HepG2 (cell line): ENCODE measurements at places on chromosomes 12 and 14.
A peak's percentile ranks its signal among the peaks of the same experiment; 100 is the strongest.

GRCh38 chr12:50992819-50993218 is 33.4 kb downstream of the SLC11A2 start:
- DNase-seq, result no peak

DNA sequence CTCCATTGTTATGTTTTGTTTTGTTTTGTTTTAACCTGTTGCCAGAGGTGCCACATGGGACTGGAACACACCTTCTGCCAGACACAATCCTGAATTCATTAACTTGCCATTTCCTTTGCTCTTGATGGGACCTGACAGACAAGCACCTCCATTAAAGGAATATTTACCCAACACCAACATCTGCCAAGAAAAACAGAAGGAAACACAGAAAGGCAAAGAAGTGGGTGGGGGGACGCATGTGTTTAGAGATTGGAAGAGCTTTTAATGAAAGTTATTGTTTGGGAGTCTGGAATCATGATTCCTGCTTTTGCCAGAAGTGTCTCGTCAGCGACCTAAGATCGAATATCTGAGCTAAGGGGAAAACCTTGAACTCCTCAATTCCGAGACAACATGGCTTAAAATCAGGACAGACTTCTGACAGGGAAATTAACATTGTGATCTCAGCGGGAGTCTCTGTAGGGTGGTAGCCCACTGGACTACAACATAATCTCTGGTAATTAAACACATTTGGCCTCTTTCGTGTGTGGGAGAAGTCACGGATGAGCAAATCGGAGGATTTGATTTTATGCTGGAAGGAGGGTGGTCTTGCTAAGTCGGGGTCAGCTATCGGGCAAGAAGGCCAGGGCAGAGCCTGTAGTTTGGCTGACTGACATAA is 210.4 kb upstream of the FAR2 start:
- DNase-seq, result no peak

DNA sequence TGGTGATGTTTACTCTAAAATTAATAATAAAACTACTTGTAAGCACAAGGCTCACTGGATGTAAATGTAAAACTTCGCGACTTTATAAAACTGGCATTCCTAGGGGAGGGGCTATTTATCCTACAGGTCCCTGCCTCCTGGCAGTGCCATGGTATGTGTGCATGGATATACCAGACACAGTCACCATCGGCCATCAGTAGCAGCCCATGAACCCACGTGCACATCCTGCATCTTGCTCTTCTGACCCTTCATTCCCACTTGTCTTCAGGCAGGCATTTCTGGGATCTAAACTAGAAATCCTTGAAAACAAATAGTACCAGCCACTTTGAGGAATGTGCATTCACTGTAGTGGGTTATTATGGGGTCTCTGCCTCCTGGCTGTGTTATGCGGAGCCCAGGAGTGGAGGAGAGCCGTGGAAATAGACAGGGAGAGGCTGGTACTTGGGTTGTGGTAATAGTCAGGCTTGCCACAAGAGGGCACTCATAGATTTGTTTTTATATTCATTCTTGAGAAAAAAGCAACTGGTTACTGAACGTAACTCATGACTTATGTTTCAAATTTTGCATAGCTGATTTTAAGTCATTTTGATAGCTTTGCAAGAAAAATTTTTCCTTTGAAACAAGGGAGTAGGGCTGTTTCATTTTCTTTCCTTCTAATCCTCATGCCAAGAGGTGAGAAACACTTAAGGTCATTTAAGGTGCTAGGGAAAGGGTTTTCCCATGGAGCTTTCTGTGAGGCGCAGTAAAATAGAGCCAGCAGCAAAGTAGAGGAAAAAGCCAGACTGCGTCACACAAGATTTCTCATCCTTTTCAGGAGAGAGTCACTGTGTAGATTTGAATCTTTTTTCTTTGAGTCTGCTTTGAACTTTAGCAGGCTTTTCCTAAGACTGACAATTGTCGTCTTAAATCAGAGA is 17.4 kb upstream of the GALNT16 start:
- peak; percentile 60 for DNase-seq

- DNase-seq, result no peak
Observed at GRCh38 chr14:93082576-93083001, 33.1 kb downstream of the ITPK1 start.

DNA sequence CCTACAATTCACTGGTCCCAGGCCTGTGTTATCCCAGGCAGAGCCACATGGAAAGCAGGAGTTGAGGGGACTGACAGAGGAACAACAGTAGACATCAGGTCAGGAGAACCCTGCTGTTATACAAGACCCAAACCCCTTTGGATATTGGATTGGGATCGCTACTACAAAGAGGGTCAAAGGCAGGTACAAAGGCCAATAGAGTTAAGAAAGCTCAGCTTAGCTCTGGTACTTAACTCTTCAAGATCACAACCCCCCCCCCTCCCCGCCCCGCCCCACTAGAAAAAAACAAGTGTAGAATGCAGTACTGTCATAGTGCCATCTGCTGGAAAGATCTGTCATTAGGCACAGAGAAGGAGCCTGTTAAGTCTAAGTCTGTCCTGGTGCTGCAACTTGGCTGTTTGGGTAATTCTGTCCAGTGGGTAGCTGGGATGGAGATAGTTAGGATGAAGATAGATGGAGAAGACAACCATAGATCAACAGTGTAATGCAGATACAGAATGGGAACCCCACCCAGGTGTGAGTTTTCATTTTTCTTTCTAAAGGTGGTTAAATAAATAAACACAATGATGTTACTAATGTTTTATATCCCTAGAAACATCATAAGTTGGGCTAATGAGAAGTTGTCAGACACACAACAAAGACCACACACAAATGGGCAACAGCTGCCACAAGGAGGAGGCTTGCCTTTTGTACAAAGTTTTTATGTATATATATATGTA is 17.2 kb downstream of the REM2 start:
- peak; percentile 83 for DNase-seq

DNA sequence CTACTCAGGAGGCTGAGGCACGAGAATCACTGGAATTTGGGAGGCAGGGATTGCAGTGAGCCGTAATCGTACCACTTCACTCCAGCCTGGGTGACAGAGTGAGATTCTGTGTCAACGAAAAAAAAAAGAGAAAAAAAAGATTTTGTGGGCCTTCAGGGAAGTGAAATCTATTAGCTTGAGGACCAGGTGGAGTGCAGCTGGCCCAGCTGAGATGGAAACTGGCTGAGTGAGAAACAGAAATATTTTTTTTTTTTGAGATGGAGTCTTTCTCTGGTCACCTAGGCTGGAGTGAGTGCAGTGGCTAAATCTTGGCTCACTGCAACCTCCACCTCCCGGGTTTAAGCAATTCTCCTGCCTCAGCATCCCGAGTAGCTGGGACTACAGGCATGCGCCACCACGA is 2.3 kb upstream of the CLEC4C start:
- DNase-seq, result no peak

DNA sequence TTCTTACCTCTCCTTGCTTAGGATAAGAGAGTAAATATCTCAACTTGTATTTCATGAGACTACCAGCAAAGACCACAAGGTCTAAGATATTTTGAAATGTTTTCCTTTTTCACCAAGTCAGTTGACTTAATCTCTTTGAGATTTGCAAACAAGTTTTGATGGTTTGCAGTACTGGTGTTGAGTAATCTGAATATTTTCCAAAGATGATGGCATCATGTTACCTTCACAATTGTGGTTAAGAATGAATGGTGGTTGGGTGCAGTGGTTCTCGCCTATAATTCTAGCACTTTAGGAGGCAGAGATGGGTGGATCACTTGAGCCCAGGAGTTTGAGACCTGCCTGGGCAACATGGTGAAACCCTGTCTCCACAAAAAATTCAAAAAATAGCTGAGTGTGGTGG is 225.7 kb downstream of the TMTC2 start:
- DNase-seq, result no peak

GRCh38 chr12:114401328-114402083 is 4.4 kb downstream of the TBX5 start:
- DNase-seq, result no peak

DNA sequence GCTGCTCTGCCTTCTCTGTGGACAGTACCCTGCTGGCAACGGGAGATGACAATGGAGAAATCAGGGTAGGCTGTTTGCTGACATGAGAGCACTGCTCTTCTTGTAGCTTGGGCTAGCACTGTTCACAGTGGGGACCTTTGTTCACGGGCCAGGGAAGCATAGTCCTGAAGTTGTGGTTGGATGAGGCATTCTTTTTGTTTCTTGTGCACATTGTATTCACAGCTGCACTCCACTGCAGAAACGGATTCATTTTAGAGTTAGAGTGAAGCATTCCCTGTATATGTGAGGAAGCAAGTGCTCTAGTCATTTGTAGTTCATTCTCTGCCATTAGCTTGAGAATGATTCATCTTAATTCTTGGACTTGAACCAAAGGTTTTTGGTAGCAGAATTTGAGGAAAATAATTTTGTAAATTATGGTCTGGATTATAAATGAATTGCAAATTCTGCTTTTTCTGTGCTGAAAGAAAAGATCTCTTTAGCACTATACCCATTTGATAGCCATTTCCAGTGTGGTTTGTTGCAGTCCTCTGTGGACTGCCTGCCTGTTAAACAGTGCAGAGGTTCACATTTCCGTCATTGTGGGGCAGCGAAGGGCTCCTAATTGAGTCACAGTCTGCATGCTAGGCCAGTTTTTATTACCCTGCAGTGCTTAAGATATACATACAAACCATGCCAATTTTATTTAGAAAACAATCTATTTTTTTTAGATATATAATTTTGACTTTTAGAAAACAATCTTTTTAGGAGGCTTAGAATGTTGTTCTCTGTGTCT is 80.6 kb downstream of the APAF1 start:
- peak; percentile 28 for DNase-seq

- DNase-seq, result no peak
Observed at GRCh38 chr14:26589925-26590324, 7.9 kb downstream of the NOVA1 start.

DNA sequence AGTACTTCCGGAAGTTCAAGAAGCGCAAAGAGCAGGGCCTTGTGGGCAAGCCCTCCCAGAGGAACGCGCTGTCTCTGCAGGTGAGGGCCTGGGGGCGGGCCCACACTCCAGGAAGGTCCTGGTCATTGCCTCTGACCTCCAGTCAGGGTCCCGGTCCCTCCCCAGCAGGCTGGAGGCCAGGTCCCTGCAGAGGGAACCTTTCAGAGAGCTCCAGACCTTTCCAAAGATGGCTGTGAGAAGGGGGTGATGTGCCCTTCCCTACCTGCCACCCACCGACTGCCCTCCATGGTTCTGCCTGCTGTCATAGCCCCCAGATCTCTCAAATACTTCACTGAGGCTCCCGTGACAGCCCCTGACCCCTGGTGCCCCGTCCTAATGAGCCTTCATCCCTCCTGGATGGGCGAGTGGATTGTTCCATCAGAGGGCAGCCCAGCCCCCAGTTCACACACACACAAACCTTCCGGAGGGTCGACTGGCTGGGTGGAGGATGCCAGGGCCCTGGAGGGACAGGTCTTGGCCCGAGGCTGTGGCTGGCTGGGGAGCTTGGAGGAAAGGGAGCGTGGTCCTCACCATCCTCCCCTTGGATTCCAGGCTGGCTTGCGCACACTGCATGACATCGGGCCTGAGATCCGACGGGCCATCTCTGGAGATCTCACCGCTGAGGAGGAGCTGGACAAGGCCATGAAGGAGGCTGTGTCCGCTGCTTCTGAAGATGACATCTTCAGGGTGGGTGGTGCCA is 117.5 kb upstream of the FKBP4 start:
- no peak for DNase-seq

GRCh38 chr14:66972469-66972868 is 216.8 kb upstream of the GARIN2 start:
- DNase-seq, result no peak
